ENCODE measurements at places on chromosomes 2 and 18.

DNA sequence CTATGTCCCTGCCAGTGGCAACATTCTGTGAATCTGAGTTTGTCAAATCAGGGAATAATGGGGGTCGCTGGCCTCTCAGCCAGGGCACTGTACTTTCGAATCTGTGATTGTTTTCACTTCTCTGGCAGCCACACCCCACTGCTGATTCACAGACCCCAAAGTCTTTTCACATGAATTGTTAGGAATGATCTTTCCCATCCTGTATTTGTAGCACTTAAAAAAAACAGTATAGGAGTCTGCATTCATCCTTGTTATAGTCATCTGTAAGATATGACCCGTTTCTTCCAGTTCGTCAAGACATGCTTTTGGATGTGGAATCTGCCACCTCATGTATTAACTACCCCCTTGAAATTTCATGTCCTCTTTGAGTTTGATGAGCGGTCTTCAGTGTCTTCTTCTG is 928 bp downstream of the NAGK start:
- DNase-seq: no peak

GRCh38 chr2:110783196-110783873 is 51.0 kb downstream of the ACOXL start:
- no peak for DNase-seq

DNA sequence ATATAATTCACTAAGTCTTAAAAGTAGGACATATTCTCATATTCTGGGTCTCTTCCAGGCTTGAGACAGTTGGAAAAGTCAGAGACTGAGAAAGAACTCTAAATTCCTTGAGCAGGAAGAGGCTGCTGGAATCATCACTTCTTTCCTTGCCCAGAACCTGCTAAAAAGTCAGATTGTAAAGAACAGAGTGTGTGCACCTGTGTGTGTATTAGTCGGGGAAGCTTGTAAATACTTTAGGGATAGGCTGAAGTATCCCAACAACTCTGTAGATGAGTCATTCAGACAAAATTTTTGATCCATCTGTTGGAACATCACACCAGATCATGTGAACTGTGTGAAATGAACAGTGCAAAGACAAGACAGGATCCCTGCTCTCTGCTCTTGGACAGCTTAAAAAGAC is 16.1 kb downstream of the GAREM1 start:
- DNase-seq: no peak

- no peak for DNase-seq
Observed at GRCh38 chr2:238688193-238689153, 159.4 kb upstream of the TWIST2 start.

DNA sequence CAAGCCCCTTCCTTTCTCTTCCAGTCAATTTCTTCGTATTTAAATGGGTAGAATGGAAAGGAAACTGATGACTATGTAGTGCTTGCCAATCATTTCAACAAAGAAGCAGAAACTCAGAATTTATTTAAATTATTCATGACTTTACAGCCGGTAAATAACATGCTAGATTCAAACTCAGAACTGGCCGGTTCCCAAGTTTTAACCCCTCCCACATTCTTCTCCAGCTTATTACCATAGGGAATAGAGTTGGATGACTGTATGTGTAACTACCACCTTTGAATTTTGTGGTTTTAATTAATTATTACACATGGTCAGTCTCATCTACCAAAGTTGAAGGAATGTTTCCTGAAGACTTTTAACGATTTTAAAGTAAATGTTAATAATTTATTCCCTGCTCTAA is 819.3 kb upstream of the LRATD1 start:
- no peak for DNase-seq

- no peak for DNase-seq
Observed at GRCh38 chr2:169348321-169349024, 13.9 kb downstream of the LRP2 start.

DNA sequence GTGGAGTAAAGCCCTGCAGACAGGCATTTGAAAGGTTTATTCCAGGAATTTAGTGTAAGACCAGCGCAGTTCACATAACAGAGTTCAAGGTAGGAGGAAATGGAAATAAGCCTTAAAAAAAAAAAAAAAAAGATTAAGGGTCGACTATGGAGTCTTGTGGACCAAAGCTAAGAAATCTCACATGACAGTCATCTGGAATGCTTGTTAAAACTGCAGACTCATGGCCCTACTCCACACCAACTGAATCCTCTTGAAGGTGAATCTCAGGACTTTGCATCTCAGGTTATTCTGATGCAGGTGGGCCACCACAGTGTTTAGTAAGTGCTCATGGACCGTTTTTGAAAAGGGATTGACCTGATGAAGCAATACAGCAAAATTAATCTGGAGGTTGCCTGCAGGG is 8.8 kb downstream of the TTLL4 start:
- no peak for DNase-seq

DNA sequence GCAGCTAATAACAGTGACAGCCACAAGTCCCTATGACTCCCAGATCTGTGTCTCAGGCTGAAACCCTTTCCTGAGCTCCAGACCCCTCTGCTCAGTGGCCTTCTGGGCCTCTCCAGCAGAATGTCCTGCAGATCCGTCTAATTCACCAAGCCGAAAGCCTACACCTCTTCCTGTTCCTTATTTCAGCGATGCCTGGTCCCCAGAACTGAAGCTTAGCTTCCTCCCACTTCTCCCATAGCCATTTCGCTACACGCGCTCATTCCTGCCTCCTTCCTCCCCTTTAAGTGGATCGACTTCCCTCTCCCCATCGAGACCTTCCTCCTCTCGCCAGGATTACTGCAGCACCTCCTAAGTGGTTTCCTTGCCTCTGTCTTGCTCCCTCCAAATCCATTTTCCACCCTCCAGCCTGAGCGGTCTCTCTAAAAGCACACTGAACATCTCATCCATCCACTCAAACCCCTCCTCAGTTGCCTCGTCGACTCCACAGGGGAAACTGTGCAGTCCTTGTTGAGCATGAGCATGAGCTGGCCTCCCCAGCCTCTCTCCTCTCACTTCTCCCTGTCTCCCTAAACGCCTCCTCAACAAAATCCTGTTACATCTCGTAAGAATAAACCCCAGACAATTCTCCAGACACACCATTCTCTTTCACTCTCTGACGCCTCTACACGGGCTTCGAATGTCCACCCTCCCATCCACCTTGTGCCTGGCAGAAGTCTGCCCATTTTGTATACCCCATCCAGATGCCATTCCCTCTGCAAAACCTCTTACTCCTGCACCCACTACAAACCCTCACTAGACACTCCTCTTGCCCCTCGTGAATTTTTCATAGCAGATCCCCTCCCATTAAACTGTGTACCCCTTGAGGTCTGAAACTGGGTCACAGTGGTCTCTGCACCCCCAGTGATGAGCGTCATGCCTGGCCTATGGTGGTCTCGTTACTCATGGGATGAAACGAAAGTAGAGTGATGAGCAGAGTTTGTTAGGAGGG is 232.6 kb downstream of the ATAD2B start:
- DNase-seq: no peak

- DNase-seq: peak; percentile 50
Observed at GRCh38 chr2:157443795-157444640, at the start of gene CYTIP. Gene CYTIP, minus strand, starts transcription at chr2:157444089. Its CDS starts 69 bp downstream, at chr2:157444020.

GRCh38 chr2:96816836-96817702 is 1.0 kb downstream of the CNNM3 start:
- no peak for DNase-seq

- no peak for DNase-seq
Observed at GRCh38 chr2:192749611-192750200, 555.0 kb upstream of the TMEFF2 start.

- no peak for DNase-seq
Observed at GRCh38 chr2:86003967-86004366, 101.7 kb downstream of the POLR1A start.

DNA sequence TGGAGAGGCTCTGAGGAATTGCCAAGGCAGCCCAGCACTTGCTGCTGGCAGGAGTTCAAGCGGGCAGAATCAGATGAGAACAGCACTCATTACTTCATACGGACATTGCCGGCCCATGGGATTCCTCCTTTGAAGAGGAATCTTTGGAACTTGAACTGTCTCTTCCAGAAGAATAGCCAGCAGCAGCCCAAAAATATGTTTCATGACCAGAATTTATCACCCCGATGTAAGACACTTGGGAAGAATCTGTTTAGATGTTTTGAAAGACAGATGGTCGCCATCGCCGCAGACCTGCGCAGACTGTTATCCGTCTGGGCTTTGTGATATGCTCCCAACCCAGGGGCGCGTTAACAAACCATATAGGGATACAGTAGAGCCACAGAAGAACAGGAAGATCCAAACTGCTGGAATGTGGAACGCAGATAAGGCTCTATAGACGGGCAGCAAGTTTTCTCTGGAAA is 3.7 kb upstream of the ADI1 start:
- DNase-seq: no peak

GRCh38 chr18:12031846-12032245 is 50.5 kb downstream of the IMPA2 start:
- no peak for DNase-seq

DNA sequence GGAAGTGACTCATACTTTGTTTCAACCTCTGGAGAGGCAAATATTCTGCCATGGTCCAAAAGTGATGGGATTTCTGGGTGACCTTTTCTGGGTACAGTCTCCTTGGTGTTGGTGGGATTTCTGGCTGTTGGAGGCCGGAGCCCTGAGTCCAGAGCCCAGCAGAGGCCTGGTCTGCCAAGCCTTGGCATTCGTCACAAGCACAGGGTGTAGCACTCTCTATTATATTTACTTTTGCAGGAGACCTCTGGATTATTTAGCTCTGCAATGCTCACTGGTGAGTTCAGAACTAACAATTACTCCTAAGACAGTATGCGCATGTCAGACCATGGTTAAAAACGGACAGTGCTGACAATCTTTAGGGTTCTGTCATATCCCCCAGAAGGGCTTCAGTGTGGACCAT is 201.6 kb upstream of the TWIST2 start:
- DNase-seq: no peak

- DNase-seq: no peak
Observed at GRCh38 chr18:6737833-6738232, 8.3 kb downstream of the ARHGAP28 start.

GRCh38 chr2:86557836-86558235 is 5.4 kb downstream of the CHMP3 start:
- DNase-seq: no peak

Data from central memory CD8-positive, alpha-beta T cell (primary cell).